ENCODE measurements at places on chromosomes 5 and 9. TPM values are rescaled to one million over a fixed set of nuclear protein-coding genes. Genes with fewer than 3 reads are reported as not detected.

GLRA1 gene
- total RNA-seq, result not detected

PCDHGB6 gene
- 4.6 TPM for total RNA-seq

NPR3 gene
- 19.6 TPM for total RNA-seq

RNF20 gene
- total RNA-seq, result 23.2 TPM

IL3 gene
- total RNA-seq, result not detected

SV2C gene
- not detected for total RNA-seq

All from subcutaneous adipose tissue (tissue), 4 donors.